RPMI8226 (cell line): ENCODE measurements at places on chromosomes 12 and 14.

DNA sequence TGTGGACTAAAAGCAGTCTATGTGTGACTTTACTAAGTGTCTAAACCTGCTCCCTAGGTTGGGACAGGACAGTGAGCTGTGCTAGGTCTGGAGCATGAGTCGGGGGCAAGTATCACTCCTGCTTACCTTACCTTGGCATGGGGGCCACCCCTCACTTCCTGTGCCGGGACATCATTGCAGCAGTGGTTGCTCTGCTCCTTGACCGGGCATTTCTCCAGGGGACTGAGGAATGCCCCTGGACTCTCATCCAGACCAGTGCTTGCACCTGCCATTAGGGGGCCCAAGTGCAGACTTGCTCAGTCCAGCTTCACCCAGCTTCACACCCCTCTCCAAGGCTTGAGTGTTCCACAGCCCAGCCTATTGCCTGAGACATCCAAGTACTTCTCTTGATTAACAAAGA, 84.7 kb upstream of the NELL2 start:
- DNase-seq, result no peak

GRCh38 chr14:65228956-65229747, 126.8 kb upstream of the MAX start:
- no peak for DNase-seq

DNA sequence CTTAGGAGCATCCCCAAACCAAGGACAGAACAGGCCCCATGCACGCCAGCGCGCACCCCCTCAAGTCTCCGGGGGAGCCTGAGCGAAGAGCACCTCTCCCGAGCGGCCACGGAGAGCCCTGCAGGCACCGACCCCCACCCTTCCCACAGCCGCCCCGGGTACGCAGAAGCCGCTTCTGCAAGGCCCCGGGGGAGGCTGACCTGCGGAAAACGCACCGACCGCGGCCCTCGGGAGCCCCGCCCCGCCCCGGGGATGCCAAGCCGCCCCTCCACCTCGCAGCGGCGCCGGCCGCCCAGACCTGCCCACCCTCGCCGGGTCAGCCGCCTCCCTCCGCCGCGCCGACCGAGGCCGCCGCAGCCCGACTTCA, 385 bp downstream of the CAPRIN2 start:
- DNase-seq, result no peak

GRCh38 chr14:35578639-35579038, 44.7 kb downstream of the INSM2 start:
- no peak for DNase-seq

- no peak for DNase-seq
Observed at GRCh38 chr12:2212971-2213869, 160.4 kb downstream of the CACNA1C start.

DNA sequence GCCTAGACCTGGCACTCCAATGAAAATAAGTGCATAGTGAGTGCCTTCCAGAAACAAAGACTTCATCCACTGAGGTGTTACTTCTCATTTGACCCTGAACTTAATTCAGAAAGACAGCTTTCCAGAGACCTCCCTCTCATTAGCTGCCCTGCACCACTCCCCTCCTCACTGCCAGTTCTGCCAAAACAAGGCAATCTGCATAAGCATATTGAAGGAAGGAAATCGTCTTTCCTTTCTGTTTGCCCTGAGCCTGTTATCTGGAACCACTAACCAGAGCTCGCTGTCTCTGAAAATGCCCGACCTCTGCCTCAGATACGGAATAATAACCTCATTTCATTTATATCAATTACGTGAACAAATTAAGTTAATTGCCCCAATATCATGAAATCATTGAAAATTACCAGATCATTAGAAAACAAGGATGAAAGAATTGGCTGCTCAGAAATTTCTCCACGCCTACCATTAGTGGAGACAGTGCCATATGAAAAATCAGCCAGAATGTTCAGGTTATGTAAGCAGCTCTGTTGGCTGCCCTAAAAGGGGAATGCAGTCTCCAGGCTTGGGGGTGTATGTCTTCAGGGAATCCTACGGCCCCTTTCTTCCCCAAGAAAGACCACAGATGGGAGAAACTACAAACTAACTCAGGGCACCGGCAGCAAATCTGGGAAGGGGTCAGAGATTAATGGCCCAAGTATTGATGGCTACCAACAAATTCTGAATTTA, 149.9 kb upstream of the FKBP4 start:
- DNase-seq, result no peak

DNA sequence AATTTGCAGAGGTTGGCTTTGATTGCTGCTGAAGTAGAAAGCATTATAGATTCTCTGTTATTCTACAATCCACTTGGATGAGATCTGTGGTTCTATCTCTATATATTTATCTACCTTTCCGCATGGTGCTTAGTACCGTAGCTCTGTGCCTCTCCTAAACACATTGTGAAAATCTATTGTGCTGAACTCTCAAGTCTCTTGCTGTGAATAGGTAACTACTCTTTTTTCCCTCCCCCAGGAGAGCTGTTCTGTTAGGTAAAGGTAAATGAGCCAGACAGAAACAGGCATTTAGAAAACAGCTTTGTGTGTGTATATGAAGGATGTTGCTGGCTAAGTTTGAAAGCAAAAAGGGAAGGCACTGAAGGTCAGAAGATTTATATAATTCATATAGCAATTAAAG, 112.6 kb downstream of the BRMS1L start:
- no peak for DNase-seq

DNA sequence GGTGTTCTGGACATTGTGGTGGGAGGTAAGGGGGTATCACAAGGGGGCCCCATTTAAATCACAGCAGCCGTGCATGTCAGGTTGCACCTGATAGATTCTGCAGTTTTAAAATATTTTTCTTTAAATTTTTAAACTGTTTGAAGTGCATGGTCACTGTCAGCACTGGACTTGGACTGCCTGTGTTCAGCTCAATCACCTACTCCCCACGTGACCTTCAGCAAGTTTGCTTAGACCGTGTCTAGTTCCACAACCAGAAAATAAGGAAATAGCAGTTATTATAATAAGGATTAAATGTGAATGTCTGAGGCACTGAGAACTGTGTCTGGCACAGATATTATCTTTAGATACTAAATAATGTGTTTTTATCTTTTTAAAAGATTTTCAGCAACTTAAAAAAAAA, 64.7 kb downstream of the ESR2 start:
- no peak for DNase-seq

DNA sequence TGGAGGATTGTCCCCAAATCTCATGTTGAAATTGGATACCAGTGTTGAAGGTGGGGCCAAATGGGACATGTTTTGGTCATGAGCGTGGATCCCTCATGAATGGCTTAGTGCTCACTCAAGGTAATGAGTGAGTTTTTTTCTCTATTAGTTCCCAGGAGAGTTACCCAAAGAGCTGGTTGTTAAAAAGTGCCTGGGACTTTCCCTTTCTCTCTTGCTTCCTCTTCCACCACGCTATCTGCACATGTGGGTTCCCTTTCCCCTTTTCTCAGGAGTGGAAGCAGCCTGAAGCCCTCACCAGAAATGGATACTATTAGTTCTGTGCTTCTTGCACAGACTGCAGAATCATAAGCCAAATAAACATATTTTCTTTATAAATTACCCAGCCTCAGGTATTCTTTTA, 465.4 kb downstream of the FSCB start:
- DNase-seq, result no peak

GRCh38 chr12:84658877-84659276, 253.7 kb downstream of the SLC6A15 start:
- DNase-seq, result no peak

DNA sequence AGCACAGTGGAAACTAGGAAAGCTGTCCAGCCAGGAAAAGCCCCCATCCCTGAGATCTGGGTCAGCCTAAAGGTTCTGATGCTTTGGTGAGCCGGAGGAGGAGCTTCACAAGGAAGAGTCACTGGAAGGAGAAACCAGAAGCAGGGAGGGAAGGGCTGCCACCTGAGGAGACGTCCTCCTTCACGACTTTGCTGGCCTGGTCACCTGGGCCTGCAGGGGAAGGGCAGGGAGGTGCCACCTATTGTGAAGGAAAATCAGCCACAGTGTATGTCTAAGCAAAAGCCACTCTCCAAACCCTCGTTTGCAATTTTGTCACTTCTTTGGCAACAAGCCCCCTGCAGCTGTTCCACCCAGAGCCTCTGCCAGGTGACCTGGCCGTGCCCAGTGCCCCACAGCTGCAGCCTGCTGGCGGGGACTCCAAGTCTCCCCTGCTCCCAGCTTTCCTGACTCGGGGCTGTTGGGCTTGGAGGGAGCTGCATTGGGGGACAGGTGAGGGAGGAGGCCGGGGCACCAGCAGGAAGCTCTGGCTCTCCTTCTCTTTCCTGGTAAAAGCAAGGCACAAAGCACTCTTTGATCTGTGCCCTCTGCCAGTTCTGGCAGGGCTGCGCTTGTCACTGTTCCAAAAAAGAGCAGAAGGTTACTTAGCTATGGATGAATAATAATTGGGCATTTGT, 120.9 kb upstream of the BCL2L14 start:
- peak; percentile 46 for DNase-seq

GRCh38 chr14:41609704-41610183, 3.1 kb downstream of the LRFN5 start:
- no peak for DNase-seq

GRCh38 chr14:76753541-76754198, 7.6 kb upstream of the VASH1 start:
- DNase-seq, result no peak

DNA sequence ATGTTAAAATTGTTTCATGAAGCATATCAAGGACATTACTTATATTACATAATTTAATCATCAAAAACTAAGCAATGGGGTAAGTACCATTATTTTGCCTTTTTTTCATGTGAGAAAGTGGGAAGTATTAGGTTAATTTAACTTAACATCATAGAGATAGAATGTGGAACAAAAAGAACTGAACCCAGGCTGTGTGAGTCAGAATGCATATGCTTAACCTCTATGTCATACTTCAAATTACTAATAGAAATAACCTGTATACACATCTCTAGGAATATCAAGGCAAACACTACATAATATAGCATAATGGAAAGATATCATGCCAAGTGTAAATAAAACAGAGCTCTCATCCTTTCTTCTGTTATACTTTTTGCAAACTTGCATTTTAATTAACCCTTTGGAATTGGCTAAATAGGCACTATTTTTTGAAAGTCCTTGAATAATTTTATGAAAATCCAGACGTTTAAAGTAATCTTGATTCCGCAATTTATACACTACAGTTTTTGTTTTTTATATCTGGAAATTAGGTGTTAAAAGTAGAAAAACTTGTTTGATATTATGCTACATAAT, 777.7 kb downstream of the SLC6A15 start:
- no peak for DNase-seq

GRCh38 chr14:20848316-20848954, 42.8 kb upstream of the RNASE3 start:
- no peak for DNase-seq
